ENCODE measurements at places on chromosomes 5 and 9.

GRCh38 chr5:24591426-24591825, 53.4 kb downstream of the CDH10 start:
- no peak for DNase-seq

DNA sequence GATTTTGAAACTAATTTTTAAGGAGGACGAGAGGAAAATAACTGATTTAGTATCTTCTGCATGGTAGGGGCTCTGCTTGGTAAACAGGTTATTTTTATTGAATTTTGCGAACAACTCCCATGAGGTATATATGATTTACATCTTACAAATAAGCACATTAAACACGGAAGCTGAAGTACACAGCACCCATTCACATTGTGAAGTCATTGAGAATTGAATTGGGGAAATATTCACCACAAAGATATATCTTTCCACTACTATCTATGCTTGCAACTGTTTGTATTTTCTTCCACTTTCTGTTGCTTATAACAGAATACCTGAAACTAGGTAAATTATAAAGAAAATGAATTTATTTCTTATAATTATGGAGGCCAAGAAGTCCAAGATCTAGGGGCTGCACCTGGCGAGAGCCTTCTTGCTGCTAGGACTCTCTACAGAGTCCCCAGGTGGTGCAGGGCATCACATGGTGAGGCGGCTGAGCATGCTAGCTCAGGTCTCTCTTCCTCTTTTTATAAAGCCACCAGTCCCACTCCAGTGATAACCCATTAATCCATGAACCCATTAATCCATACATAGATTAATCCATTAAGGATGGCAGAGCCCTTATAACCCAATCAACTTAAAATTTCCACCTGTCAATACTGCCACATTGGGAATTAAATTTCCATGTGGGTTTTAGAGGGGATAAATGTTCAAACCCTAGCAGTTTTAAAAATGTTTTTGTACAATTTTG, 79.0 kb upstream of the ZNF608 start:
- DNase-seq: no peak

GRCh38 chr9:116387934-116388698, 234.5 kb downstream of the PAPPA start:
- no peak for DNase-seq

DNA sequence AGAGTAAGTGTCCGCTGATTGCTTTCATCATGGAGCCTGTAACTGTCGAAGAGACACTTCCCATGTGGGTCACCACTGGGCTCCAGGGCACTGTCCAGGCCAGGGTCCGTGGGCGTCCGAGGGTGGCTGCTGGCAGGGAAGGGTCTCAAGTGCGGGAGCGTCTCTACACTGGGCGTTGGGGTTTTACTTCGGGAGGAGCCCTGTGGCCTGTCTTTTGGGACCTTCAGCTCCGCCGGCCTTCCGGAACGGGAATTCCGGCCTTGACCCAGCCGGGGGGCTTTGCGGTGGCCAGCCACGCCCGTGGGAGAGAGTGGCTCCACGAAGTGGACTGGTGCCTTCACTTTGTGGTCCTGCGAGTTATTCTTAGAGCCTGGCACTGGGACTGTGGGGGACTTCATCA, 86.2 kb downstream of the CAMSAP1 start:
- no peak for DNase-seq
